NCI-H524 treated with DMSO at 0.1 percent for 48 hours (cell line): ENCODE measurements at places on chromosomes 12 and 14.

GRCh38 chr12:76757694-76758093 lies 6.2 kb upstream of the ZDHHC17 start:
- no peak for DNase-seq

DNA sequence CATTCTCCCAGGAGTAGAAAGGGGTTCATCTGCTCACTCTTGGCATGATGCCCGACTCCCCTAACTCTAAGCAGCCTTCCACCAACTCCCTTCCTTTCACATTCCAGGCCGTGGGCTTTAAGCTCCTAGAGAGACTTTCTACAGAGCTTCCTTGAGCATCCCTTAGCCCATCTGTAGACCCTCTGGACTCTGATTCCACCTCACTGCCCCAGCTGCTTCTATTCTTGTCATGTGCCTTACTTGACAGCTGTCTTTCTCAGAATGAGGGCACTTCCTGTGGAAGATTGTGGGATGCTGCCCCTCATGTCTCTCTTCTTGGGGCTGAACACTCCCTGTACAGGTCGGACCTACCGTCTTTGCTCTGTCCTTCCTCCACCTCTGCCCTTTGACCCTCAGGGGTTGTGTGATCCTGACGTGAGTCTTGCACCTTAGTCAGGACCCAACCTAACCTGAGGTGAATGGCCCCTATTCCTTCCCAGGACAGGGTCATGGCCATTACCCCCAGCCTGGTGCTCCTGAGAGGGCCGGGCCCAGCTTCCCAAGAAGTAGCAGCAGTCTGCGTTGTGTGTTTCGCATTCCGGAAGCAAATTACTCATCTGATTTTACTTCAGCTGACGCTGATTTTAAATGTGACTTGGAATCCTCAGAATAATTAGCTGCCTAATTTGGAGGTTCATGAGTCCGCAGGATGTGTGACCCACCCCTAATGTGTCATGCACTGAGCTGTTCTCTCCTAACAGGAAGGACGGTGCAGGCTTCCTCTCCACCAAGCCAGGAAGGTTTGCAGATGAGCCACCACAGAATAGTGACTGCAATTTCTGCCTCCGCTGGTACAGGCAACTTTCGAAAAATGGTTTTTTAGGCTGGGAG lies 2.7 kb upstream of the GALNT6 start:
- no peak for DNase-seq

DNA sequence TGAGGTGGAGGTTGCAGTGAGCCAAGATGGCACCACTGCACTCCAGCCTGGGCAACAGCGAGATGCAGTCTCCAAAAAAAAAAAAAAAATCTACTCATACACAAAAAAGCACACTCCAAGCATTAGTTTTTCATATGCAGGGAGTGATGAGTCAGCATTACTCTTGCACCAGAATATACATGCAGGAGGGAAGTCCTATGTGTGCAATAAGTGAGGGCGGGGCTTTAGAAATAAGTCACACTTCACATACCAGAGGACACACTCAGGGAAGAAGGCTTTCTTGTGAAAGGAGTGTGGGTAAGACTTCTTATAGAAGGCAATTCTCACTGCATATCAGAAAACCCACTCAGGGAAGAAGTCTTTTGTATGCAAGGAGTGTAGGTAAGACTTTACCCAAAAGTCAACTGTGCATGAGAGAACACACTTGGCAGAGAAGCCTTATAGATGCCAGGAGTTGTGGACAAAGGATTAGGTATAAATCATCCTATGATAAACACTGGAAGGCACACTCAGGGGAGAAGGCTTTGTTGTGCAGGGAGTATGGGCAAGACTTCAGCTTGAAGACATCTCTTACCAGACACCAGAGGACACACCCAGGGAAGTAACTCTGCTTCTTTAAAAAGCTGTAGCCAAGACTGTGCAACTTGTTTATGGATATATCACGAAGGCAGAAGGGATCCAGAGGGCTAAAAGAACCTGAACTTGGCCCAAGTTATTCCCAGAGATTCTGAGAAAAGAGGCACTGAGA lies 50.5 kb downstream of the ATF7 start:
- DNase-seq = no peak

DNA sequence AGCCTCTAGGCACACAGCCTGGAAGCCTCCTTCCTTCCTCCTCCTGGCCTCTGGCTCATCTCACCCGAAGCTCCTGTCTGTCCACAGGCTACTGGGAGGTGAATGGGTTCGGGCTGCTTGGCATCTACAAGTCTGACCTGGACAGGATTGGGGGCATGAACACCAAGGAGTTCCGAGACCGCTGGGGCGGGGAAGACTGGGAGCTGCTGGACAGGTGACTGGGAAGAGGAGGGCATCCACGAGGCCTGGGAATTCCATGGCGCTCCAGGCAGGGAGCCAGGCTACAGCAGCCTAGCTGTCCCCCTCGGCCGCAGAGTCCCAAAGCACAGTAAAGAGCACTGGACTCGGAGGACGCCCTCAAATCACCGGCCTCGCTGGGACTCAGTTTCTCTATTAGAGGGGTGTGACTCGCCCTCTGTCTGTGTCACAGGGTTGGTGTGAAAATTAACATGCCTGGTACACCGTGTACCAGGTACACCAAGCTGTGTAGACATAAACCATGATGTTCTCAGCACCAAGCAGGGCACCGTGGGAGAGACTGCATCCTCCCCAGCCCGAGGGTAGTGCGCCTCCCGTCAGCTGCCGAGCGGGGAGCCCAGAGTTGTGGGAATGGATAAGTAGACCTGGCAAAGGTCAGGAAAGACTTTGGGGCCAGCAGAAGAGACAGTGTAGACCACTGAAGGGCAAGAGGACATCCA lies 99.6 kb downstream of the B4GALNT3 start:
- DNase-seq = no peak

GRCh38 chr12:630656-631632 lies 32.3 kb downstream of the NINJ2 start:
- DNase-seq = no peak

DNA sequence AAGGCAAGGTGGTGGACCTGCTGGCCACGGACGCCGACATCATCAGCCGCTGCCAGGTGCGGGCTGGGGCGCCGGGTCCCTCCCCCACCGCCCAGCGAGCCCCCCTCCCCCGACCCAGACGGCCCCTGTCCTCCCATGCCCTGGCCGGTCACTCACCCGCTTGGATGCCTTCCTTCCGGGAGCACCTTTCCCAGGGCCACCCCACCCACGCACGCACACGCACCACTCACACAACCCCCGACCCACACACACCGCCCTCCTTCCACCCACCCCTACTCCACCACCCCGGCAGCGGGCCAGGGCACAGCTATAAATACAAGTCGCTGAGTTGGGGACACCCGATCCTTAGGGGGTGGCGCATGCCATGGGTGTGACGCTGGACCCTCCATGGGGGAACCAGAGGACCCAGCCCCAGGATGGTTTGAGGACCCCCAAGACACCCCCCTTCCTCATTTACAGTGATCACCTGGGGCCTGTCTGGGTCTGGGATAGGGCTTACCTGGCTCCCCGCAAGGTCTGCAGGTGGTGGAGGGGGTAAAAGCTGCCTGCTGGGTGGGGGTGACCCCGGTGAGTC lies 465 bp downstream of the ADSS1 start:
- no peak for DNase-seq

DNA sequence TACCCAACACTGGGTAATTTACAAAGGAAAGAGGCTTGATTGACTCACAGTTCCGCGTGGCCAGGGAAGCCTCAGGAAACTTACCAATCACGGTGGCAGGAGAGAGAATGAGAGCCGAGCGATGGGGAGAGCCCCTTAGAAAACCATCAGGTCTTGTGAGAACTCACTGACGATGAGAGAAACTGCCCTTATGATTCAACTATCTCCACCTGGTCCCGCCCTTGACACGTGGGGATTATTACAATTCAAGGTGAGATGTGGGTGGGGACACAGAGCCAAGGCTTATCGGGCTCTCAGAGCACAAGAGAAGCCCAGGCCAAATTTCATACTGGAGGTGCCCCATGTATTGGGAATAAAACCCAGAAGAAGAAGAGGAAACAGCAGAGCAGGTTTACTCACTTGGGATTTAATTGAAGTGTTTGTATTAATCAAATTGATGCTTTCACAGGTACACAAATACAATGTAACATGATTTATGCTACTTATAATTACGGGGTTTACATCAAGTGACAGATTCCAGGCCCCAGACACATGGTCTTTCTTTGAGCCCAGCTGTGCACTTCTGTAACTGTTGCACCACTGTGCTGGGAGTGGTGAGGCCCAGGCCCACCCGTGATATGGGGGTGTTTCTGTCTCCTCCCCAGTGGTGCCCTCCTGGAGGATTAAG lies 8.2 kb upstream of the CCDC85C start:
- DNase-seq = peak; percentile 33

DNA sequence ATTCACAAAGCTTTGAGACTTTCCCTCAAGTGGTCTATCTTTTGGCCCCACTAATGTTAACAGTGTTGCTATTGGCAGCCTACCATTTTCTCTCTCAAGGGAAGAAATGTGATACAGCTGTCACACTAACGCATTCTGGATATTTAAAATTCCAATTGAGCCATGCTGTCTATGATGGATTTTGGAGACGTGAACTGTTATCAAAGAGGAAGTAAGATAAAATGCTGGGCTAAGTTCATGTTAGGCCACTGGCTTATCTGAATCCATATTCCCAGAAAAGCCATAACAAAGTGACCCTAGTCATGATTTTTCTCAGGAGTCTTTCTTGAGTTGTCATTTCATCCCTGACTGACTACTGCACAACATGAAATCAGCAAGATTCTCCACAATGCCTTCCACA lies 200.2 kb downstream of the PHLDA1 start:
- DNase-seq = no peak

DNA sequence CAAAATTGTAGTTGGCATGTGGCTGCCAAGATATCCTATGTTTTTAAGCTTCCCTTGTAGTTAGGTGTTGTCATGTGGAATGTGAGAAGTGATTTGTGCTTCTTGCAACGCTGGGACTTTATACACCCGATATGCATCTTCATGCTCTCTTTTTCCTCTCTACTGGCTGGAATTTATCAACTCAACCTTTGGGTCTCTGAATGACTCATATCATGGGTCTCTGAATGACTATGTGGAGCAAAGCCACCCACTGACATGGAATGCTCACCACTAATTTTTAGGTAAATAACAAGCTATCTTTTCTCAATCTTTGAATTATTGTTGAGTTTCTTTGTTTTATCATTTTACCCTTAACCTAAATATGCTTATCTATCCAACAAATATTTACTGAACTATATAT lies 144.6 kb downstream of the ATP23 start:
- no peak for DNase-seq

DNA sequence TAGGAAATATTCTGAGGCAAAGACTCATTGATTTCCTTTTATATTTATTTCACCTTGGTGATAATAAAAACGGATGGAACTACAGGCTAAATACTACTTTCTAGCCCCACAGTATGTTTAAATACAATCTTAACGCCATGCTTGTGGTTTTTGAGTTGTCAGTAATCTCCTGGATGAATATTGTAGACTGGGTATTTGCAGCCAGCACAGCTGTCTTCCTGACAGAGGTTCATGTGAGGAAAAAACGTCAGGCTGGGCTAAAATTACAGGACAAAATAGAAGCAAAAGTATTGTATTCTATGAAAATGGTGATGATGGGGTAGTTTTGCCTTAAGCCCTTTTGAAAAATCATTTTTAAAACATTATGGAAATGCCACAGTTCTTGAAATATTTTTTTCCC lies 140.9 kb downstream of the CCDC91 start:
- no peak for DNase-seq

DNA sequence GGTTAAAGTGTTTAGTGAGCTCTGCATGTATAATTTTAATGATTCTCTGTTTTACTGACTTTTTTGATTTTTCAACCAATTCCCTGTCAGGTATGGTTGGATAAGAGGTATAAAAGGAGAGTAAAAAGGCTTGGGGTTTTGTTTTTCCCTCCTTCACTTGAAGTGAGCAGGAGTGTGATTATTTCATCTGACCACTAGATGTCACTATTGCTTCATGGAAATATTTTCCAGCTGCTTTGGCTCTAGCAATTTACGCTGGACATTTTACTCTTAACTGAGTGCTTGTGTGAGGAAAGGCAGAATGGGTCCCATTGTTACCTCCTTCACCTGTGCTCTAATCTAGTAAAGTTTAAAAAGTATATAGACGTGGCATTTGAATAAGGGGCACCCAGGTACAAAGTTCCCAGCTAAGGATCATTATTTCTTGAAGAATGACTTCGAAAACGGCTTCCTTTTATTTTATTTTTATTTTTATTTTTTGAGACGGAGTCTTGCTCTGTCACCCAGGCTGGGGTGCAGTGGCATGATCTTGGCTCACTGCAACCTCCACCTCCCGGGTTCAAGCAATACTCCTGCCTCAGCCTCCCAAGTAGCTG lies 66.5 kb downstream of the TBC1D30 start:
- DNase-seq = no peak

DNA sequence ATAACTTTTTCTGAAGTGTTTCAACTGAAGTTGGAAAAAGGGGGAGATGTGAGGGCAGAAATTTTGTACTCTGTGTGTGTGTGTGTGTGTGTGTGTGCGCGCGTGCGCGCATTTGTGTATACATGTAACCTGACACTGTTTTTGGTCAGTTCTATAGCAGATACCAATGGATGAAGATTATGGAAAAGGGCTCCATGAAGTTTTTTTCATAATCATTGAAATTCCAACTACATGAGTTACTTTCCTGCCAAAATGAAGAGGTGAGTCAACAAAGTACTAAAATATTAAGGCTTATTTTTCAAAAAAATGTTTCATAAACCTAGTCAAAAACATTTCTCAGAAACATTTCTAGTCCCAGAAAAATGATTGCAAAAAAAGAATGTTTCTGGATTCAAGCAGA lies 25.7 kb upstream of the CERS5 start:
- no peak for DNase-seq
